ENCODE measurements at places on chromosomes 2 and 18.

DNA sequence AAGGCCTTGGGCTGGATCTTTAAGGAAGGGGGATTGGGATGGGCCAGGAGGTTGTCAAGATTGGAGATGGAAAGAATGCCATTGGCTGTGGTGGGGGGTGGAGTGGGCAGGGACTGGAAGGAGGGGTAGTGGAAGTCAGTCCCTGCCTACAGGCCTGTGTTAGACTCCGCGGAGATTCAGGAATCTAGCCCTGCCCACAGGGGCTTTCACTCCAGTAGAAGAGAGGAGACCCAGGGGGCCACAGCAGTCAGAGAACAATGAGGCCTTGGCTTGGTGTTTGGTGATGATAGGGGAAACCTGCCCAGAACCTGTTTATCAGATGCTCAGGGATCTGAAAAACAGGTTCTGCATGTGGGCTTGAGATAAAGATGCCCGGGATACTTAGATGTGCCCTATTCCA lies 6.1 kb downstream of the STEAP3 start:
- DNase-seq = no peak

- DNase-seq = peak; percentile 8
Measured at GRCh38 chr18:48475635-48476549, 62.9 kb upstream of the CTIF start.

DNA sequence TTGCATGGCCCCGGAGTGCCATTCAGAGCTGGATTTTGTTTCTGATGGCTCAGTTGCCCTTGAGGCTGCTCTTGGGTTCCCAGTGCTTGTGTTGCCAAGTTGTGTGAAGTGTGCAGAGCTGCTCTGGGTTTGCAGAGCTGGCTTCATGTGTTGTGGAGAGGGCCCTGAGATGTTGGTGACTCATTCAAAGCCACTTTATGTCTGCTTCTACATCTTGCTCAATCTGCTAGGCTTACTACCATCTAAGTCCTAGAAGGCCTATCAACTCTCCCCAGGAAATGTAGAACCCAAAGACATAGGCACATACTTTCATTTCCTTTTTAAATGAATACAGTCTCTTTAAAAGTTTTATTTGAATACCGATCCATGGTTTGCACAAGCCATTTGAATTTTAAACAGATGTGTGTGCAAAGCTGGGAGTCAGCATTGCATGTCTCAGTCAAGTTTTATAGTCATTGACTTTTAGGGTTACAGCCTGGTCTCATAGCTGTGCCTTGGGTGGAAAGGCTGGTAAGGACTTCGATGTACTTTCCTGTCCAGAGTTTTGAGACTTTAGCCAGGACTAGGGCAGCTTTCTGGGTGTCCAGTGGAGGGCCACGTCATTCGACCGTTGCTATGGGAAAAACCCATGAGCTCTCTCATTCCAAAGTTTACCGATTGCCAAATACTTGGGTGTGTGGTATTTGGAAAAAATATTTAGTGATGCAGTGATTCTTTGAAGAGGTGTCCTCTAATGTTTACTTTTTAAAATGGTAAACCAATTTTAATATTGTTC lies 105.0 kb downstream of the LTBP1 start:
- DNase-seq = no peak

- DNase-seq = no peak
Measured at GRCh38 chr18:32530947-32531651, 60.4 kb upstream of the GAREM1 start.

- no peak for DNase-seq
Measured at GRCh38 chr2:228771774-228772173, 499.3 kb downstream of the PID1 start.

- DNase-seq = no peak
Measured at GRCh38 chr2:74646201-74646600, 1.9 kb downstream of the M1AP start.

DNA sequence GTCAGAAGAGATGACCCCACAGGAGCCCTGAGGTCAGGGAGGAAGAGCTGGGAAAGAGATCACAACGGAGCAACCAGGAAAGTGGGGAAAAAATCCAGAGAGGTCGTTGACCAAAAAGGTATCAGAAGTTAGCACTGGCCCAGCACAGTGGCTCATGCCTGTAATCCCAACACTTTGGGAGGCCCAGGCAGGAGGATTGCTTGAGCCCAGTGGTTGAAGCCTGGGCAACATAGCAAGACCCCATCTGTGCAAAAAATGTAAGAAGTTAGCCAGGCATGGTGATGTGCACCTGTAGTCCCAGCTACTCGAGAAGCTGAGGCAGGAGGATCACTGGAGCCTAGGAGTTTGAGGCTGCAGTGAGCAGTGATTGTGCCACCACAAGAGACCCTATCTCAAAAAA lies 121.5 kb downstream of the GBX2 start:
- no peak for DNase-seq

GRCh38 chr2:85430752-85431569 lies 12.4 kb downstream of the SH2D6 start:
- no peak for DNase-seq

DNA sequence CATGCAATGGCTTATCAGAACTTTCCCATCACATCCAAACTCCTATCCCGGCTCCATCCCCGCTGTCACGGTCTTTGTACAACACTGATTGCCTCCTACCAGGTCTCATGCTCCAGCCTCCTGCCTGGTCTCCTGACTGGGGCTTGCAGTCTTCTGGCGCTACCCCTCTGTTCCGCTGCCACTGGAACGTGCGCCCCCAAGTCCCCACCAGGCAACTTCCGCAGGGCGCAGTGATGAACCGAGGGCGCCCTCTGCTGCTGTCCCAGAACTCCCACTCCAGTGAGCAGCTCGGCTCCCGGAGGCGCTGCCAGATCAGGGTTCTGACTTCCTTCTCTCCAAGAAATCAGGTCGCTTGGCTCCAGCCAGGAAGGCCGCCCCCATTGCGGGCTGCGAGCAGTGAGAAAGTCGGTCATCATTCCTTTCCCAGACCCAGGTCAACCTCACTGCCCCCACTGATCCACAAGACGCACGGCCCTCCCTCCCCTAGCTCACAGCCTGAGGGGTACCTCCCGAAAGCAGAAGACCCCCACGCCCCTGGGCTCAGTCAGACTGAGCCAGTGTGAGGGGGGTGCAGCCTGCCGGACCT lies 43.9 kb upstream of the RAB11FIP5 start:
- peak; percentile 44 for DNase-seq

- no peak for DNase-seq
Measured at GRCh38 chr18:59279193-59279592, 5.9 kb upstream of the RAX start.

DNA sequence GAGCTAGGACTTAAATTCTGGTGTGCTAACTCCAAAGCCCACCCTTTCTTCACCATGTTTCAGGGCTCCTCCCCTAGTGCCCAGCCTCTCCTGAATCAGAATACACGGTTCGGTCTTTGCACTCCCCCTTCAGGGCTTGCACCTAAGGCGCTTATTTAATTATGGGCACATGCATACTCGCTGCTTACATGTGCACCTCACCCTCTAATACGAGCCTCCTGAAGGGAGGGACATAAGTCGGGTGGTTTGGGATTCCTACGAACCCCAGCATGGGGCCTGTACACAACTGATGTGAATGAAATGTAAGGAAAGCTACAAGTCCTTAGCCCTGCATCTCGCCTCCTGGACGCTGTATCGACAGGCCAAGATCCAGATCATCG lies 435 bp downstream of the IFT172 start:
- no peak for DNase-seq

GRCh38 chr18:3054780-3055179 lies 41.8 kb upstream of the LPIN2 start:
- no peak for DNase-seq

DNA sequence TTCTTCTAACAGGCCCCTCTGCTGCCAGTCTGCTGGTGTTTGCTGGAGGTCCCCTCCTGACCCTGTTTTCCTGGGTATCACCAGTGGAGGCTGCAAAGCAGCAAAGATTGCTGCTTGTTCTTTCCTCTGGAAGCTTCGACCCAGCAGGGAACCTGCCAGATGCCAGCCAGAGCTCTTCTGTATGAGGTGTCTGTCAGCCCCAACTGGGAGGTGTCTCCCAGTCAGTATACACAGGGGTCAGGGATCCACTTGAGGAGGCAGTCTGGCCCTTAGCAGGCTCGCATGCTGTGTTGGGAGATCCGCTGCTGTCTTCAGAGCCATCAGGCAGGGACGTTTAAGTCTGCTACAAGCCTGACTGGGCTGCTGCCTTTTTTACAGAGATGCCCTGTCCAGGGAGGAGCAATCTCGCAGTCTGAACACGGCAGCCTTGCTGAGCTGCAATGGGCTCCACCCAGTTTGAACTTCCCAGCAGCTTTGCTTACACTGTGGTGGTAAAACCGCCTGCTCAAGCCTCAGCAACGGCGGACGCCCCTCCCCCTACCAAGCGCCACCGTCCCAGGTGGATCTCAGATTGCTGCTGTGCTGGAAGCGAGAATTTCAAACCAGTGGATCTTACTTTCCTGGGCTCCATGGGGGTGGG lies 29.9 kb downstream of the CHCHD5 start:
- DNase-seq = no peak

- no peak for DNase-seq
Measured at GRCh38 chr2:64401529-64401880, 52.5 kb upstream of the LGALSL start.

- DNase-seq = no peak
Measured at GRCh38 chr18:25190472-25190871, 161.5 kb downstream of the ZNF521 start.

GRCh38 chr2:204012072-204012653 lies 75.6 kb downstream of the ICOS start:
- no peak for DNase-seq

DNA sequence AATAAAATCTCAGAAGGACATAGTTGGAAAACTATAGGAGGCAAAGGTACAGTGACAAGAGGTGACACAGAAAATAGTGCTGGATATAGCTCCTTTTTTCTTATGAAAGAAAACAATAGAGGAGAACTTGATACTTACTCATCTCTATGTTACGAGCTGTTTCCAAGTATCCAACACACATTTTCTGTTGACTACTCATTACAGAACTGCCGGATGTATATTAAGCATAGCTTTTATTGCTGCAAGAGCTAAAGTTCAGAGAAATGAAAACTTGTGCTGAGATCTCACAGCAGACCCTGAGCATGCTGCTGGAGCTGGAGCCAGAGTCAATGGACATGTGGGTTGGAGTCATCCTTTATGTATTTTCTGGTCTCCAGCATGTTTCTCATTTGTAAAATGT lies 210.0 kb upstream of the NT5C1B start:
- no peak for DNase-seq

GRCh38 chr2:150994076-150994475 lies 267.6 kb downstream of the RBM43 start:
- DNase-seq = no peak

- no peak for DNase-seq
Measured at GRCh38 chr2:121776361-121776760, 20.9 kb downstream of the TSN start.

Data from activated T-cell treated with anti-CD3 and anti-CD28 coated beads for 48 hours (primary cell).